ENCODE measurements at places on chromosomes 7 and 10. TPM values are rescaled to one million over a fixed set of nuclear protein-coding genes. Genes with fewer than 3 reads are reported as not detected.
A peak's percentile ranks its signal among the peaks of the same experiment; 100 is the strongest.

BEND7 gene
- total RNA-seq = not detected

ZNF503 gene
- total RNA-seq = not detected

STK32C gene
- total RNA-seq = 19.1 TPM

HHEX gene
- total RNA-seq = not detected

TMEM236 gene
- total RNA-seq = 0.13 TPM

CALD1 gene
- total RNA-seq = not detected

CRTAC1 gene
- total RNA-seq = not detected

C10orf53 gene
- total RNA-seq = not detected

DNA sequence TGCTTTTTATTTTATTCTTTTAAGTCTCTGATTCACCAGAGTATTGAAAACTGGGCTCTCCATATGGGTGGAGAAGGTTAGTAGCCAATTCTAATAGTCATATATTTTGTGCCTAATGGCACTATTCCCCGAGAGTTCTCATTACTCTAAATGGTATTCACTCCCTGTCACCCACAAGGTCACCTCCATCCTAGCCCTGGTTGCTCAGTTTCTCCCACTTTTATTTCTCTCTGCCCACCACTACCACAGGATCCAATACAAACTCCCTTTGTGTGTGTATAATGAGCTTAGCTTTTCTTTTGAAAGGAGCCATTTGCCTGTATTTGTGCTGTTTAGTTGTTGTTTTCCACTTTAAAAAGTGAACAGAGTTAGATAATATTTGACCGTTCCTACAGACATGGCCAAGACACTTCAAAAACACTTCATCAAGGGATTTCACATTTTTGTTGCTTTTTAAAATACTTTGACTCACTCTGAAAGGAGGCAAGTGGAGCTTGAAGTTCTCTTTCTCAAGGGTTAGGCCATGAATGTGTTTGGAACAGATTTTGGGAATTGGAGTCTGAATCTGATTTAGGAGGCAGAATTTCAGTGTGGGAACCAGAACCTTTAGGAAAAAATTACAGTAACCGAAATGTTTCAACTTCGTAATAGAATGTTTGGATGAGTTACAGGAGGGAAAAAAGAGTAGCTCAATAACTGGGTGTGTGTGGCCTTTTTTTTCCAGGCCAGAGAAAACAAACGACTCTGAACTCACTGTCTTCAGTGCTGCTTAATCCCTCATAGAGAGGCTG lies 321.3 kb downstream of the BICC1 start:
- no peak for DNase-seq

- no peak for DNase-seq
Measured at GRCh38 chr10:68172324-68172723, 59.6 kb downstream of the ATOH7 start.

DNA sequence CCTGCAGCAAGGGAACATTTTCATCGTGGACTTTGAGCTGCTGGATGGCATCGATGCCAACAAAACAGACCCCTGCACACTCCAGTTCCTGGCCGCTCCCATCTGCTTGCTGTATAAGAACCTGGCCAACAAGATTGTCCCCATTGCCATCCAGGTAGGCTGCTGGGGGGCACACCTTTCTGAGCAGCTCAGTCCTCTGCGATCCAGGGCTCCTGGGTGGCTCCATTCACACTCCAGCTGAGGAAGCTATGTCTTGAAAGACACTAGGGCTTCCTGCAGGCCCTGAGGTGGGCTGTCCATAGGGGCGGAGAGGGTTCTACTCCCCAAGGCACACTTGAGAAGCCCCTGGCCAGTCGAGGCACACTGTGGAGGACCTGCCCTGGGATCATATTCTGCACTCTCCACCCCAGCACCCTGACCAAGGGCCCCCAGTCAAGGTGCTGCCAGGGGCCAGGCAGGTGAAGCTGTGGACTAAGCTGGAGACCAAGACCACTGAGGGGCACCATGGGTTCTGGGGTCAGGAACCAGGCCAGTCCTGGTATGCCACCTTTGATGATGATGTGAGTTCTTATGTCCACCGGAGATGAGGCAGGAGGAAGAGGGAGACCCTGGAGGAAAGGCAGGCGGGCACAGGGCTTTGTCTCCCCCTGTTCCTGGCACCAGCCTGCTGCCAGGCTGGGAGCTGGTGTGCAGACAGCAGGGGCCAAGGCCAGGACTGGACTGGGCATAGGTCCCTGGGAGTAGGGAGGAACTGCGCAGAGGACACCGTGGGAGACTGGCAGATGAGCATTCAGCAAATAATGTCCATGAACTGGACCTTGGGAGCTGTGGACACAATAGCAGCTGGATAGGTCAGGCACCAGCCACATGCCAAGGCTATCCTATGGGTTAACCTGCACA lies 54.8 kb downstream of the ALOX5 start:
- DNase-seq = no peak

DNA sequence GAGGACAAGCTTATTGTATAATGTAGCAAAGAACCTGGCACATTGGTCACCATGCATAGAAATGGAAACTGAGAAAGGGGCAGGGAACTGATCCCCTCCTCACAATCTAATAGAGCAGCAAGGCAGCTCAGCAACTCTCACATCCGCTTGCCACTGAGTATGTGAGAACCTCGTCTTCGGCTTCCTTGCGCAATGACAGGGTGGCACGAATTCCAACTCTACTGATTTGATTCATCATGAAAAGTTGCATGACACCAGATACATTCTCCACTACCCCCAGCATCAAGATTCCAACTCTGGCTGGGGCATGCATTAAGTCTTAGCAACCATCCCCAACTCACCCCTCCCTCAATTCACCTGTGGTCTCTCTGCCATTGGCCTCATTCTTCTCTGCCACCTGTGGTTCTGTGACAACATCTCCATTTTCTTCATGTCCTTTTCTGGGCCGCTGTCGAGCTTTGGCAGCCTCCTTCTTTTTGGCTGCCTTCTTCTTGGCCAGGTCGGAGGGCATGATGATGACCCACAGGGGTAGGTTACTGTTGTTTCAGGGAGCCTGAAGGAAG lies 976 bp downstream of the ABCF2 start:
- no peak for DNase-seq

DNA sequence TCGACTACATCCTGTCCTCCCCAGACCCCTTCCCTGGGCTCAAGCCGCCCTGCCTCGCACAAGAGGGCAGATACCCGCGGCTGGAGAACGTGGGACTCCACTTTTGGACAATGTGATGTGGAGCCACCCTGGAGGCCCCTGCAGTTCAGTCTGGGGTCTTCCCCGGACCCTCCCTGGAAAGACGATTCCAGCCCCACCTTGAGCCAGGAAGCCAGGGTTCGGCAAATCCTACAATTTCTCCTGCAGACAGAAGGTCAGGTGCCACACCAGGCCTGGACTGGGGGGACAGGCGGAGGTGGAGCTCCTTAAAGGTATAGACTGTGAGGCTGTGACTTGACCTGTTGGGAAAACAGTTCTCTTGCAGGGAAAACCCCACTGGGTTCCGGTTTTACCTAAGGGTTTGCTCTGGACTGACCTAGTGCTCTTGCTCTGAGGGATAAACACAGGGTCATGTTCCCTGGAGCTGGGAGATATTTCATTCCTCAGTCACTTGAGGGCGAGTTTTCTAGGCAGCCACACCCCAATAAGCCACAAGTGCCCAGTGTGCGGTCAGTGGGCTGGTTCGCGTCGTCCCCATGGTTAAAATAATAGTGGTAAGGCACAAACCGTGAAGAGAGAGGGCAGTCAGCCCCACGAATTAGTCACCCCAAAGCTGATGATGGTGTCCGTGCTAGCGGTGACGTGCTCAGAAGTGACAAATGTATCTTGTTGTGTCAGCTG lies 1.6 kb downstream of the FOXL3 start:
- no peak for DNase-seq

DNA sequence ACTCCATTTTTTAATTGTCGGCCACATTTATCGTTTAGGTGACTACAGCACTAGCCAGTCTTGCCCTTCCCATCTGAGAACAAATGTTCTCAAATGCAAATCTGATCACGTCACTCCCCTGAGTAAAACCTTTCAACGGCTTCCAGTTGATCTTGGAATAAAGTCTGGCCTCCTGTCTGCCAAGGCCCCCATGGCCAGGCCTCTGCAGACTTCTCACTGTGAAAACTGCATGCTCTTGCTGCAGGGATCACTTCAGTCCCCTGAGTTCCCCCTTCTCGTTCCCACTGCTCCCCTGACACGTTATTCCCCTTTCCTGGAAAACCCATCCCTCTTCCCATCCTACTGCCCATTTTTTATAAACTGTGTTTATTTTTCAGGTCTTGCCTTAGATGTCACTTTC lies 124.1 kb upstream of the NEBL start:
- no peak for DNase-seq

DNA sequence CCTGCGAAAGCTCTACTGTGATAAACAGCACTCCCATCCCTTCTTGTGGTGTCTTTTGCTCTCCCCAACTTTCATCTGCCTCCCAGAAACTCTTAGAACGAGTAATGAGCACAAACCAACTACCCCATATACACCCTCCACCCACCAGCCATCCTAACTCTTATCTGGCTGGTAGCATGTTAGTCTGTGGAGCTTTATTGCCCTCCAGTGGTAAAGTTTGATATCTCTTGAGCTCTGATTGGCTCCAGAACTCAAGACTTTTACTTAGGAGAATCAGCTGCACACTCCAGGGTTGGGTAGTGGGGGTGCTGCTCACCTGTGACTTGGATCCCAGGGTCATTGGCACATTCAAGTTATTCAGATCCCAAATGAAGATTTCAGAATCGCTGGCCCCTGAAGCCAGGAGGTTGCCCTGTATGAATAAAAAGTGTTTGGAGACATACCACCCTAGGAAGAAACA lies 10.9 kb downstream of the SEC31B start:
- peak; percentile 80 for DNase-seq

GRCh38 chr10:118629211-118629610 lies 33.8 kb upstream of the PRLHR start:
- DNase-seq = no peak

GRCh38 chr7:70027867-70028266 lies 429.6 kb downstream of the AUTS2 start:
- no peak for DNase-seq

GRCh38 chr7:90269163-90269562 lies 24.2 kb downstream of the CFAP69 start:
- DNase-seq = no peak

DNA sequence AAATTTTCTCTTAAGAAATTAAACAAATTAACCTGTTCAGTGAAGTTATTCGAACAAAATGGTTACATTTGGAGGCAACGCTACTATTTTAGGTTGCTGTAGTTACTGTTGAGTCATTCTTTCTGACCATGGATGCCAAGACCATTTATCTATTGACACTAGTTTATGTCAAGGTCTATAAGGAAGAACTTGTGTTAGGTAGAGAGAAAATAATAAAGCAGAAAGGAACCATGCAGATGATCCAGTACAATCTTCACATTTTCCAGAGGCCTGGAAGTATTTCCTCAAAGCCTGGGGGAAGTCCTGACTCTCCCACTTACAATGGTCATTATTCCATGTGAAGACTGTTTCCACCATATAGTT lies 608.0 kb upstream of the GALNT17 start:
- DNase-seq = no peak

GRCh38 chr10:16544099-16544498 lies 22.4 kb upstream of the C1QL3 start:
- no peak for DNase-seq

DNA sequence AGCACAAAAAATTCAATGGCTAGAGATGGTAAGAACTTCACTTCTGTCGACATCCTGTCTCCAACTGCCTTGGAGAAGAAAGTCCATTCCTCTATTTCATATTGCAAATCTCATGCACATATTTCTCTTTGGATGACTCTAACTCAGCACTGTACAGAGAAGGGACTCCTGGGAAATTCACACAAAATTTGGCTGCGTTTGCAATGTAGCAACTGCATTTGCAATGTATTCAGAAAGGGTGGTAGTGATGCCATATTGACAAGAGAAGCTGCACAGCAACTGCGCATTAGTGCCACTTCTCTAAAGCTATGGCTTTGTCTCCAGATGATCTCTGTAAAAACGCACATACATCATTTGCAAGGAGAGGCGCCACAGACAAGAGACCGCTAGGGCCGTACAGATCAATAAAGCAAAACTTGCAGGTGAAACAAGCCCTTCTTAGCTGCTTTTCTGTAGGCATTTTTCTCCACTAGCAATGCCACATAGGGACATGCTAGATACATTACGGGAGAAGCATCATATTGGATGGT lies 389.5 kb downstream of the TCERG1L start:
- no peak for DNase-seq

DNA sequence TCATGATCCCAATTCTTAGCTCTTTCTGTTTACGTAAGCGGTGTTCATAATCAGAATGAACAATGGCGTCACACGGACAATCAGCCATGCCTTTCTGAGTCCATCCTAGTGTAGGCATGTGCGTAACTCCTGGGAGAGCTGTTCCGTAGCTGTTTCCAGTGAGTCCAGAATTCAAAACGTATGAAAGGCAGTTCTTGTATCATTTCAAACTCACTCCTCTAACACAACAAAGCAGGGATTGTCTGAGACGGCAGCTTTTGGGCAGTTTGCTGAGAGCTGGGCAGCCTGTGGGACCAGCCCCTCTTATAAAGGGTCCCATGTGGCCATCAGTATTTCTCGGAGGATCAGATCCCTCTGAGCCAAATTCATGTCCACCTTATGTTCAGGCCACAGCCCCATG lies 43.4 kb downstream of the PSPH start:
- no peak for DNase-seq

- DNase-seq = no peak
Measured at GRCh38 chr10:78980815-78981214, 88.0 kb upstream of the ZMIZ1 start.

DNA sequence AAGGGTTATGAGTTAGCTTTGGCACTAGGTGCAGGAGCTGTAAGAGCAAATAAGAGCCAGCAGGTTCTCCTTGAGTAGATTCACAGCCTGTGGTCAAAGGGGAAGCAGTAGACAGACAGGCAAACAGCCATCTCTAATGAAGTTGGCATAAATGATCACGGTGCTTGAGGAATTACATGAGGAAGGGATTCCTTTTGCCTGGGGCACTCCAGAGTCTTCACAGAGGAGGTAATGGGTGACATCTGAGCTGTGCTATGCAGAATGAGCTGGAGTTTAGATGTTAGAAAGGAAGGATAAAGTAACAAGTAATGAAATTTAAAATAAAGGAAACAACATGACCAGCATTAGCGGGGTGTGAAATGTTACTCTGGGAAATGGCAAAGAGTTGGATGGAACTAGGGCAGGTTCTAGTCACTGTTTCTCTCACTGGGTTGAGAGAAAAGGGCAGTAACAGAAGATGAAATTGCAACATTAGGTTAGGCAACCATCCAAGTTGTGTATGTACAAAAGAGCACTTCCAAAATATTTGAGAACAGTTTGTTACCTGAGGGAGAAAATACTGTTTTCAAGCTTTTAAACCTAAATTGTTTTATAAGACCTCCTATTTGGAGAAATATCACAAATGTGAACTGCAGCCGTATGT lies 613.8 kb downstream of the PHTF2 start:
- DNase-seq = no peak

DNA sequence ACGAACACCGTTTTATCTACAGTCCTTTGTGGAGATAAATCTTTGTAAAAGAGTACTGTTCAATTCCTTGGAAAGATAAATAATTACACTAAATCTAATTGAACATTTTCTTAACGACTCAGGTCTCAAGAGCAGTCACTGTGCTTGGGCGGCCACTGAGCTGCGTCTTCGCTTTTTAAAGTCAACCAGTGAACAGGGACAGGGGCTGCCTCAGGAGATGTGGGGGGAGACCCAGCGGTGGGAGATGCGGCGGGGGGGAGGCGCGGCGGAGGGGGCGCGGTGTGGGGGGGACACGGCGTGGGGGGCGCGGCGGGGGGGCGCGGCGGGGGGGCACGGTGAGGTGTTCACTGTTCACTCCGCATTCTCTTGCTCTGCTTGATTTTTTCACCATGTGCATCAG lies 39.8 kb downstream of the CAMK2B start:
- no peak for DNase-seq

Data from activated CD8-positive, alpha-beta T cell treated with anti-CD3 and anti-CD28 coated beads, Interleukin-2, amount 10 ng/mL, durations not matched to agents 7 days and 5 days (primary cell).